AG08395 (cell line): ENCODE measurements at places on chromosomes 2 and 18.

DNA sequence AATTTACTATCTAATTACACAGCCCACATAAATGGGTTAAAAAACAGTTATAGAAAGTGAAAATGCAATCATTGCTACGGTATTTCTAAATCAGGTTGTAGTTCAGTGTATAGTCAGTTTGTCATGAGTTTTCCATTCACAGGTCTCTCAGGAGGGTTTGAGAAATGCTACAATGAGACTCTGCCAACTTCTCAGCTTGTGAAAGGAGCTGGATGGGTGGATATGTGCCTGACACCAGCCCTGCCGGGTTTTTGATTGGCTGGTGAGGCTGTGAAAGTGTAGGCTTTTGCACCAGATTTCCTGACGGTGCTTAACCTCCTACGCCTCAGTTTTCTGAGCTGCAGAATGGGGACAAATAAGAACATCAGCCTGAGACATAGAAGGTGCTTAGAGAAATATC is 102.6 kb upstream of the SMIM21 start:
- DNase-seq = no peak

DNA sequence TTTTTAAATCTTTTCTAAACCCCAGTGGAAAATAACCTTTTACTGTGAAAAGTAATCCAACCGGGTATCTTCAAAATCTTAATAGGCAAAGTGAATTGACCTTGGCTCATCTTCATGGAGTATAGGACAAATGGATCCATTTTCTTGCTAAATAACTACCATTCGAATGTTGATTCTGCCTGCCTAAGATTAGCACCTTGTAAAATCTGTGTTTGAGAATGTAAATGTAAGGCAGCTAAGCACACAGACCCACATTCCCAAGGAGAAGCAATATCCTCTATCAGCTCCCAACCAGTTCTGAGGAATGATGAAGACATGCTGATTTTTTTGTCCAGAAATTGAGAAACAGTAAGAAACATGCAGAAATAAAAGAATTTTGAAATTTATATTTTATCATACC is 509.8 kb upstream of the SMIM21 start:
- DNase-seq = no peak

- DNase-seq = no peak
These were observed 98.3 kb downstream of the RAPGEF4 start for GRCh38 chr2:172833898-172834297.

GRCh38 chr2:96197546-96198255 is 10.9 kb downstream of the STARD7 start:
- DNase-seq = no peak

DNA sequence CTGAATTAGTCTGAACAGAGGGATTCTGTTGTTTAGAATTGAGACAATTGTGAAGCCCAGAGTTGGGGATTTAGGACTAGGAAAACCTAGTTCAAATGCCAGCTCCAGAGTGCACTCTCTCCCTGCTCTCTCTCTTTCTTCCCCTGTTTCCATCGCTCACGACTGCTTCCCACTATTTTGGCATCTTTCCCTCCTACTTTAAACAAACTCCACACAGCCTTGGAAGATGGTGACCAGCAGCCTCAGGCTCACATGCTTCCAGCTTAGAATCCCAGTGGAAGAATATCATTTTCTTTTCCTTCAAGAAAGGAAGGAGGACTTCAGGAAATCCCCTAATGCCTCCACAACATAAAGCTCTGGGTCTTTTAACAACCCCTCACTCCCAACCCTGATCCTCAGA is 6.1 kb upstream of the DNMT3A start:
- no peak for DNase-seq
